ENCODE measurements at places on chromosomes 4 and X.

- DNase-seq, result peak; percentile 80
Measured at GRCh38 chrX:154308108-154308946, 12.7 kb downstream of the TKTL1 start.

DNA sequence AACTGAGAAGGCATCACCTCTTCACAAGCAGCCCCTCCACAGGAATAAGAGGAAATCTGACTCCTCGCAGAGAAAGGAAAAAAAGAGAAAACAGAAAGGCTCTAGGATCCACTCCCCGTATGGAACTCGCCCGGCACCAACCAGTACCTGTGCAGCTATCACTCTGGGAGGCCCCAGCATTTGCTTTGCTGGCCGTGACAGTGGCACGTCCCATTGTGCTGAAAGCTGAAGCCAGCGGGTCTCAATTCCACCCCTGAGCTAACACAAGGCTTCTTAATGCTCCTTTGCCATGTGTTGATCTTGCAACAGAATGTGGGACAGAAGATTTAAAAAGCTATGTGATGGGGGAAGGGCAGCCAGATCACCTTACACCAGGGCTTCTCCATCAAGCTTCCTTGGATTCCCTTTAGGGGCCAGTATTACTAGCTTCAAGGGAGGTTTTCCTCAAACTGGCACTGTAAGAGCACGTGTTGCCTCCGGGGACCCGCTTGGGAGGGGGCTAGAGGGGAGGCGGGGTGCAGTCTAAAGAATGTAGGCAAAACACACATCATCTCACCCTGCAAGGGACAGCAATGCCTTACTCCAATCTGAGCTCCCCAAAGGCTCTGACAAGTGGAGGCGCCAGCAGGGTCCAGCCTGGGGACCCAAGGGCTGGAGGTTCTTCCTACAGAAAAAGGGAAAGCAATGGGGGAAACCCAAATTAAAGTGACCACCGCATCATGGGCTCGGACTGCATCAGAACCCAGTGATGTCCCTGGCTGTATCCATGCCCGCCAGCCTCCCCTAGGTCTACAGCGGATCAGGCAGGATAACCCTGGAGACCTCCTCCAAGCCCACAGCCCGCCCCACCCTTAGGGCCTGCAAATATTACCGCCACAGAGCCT, 1.2 kb downstream of the USP46 start:
- no peak for DNase-seq

DNA sequence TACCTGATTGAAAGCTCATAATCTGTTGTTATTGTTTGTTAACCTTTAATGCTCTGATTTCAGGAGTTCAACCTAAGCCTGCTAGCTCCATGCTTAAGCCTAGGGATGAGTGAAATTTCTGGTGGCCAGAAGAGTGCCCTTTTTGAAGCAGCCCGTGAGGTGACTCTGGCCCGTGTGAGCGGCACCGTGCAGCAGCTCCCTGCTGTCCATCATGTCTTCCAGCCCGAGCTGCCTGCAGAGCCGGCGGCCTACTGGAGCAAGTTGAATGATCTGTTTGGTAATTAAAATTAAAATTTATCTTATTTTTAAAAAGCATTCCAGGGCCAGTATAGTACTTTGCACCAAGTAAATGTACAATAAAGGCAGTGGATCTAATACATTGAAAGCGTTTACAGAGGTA, 37.1 kb upstream of the MSANTD1 start:
- DNase-seq, result no peak

GRCh38 chr4:123603165-123603564, 206.6 kb downstream of the SPRY1 start:
- DNase-seq, result no peak

DNA sequence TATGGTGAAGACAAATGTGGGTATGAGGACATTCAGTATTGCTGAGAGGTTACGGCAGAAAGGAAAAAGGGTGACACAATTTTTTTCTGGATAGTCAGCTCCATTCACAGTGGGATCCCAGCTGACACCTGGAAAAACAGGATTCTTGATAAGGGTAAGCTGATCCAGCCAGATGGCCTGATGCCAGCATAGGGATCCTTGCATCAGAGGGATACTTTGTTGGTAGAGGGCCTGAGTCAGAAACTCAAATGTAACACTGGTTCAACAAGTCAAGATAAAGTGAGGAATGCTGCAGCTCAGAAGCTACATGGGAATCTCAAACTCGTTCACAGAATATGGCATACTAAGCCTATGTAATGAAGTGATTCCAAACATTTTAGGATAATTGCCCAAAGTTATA, 726.7 kb downstream of the C4orf33 start:
- no peak for DNase-seq

DNA sequence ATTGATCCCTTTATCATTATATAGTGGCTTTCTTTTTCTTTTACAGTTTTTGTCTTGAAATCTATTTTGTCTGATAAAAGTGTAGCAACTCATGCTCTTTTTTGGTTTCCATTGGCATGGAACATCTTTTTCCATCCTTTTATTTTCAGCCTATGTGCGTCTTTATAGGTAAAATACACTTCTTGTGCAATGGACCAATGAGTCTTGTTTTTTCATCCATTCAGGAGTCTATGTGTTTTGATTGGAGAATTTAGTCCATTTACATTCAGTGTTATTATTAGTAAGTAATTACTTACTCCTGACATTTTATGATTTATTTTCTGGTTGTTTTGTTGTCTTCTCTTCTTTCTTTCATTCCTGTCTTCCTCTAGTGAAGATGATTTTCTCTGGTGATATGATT, 66.4 kb upstream of the IL2 start:
- no peak for DNase-seq

- no peak for DNase-seq
Measured at GRCh38 chr4:182192511-182193181, 50.6 kb upstream of the TENM3 start.

GRCh38 chr4:5930876-5931275, 38.0 kb upstream of the CRMP1 start:
- DNase-seq, result no peak

- no peak for DNase-seq
Measured at GRCh38 chrX:136896121-136896914, 15.8 kb upstream of the RBMX start.

GRCh38 chrX:71671043-71671780, 3.9 kb downstream of the LOC101059915 start:
- peak; percentile 61 for DNase-seq

GRCh38 chr4:3340700-3341083, 47.9 kb downstream of the RGS12 start:
- DNase-seq, result no peak

DNA sequence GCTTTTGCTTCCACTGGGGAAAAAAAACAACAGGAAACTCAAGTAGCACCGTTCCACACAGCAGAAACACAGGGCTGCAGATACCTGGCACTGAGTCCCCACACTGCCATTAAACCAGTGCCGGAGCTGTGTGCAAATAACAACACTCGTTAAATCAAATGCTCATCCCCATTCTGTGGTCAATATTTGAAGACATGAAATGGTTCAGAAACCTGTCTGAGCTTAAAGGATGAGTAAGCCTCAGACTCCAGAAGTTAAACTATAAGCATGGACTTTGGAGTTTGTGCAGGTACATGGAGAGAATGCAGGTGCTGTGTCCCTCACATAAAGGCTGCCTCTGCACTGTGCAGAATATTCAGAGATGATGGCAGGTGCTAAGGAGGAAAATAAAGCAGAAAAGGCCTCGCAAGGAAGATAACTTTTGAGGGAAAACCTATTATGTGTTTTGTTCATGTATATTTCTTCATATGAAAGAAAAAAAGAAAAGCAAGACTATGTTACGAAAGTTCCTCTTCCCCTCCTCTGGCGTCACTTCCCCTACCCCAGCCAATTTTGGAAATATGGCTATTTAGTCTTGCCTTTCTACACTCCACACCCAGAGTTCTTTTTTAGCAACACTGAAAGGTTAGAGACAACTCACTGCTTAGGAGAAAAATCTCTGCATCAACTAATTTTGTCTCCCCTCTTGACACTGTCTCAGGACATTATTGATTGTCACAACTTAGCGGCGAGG, 4.6 kb downstream of the MPP1 start:
- no peak for DNase-seq

DNA sequence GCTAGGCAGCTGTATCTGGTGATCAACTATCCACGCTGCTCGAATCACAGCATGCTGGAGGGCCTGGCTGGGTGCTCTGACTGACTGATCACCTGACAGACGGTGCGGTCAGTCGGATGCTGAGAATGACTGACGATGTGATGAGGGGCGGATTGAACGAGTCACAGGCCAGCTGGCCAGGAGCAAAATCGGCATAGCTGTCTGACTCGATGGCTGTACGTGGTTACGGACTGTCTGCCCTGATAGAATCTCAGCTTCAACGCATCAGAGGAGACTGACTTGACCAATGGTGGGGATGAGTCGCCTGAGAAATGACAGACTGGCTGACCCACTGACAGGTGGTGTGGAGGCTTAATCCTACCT, 1.0 kb upstream of the SUV39H1 start:
- DNase-seq, result no peak

DNA sequence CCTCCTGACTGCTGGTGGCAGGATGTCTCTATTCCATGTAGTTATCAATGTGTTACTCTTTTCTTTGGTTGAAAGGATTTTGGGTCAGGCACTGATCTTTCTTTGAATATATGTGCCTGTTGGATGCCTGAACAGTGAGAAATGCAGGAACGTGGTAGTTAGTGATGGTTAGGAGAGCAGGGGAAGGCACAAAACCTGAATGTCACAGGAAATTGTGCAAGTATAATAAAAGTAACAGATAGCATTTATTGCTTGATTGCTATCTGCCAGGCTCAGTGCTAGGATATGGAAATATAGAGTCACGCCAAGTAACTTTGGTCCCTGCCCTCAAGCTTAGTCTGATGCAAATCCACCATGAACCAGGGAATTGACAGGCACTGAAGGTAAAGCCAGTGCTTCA, 219.8 kb upstream of the FAT1 start:
- no peak for DNase-seq

DNA sequence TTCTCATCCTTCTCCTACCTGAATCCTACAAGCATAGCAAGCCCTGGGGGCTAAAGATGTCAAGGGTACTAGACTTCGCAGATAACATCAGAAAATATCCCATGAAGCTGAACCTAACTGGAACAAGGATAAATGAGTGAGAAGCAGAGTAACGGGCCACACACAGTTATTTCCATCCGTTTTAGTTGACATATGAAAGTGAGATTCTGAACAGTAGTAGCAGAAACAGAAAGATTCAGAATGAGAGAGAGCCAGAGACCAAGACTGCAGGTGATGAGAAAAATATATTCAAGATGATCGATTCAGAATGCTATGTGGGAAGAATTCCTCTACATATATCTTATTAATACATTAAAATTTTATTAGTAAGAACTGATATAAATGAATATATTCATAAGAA, 165.1 kb downstream of the TSPAN5 start:
- DNase-seq, result no peak

DNA sequence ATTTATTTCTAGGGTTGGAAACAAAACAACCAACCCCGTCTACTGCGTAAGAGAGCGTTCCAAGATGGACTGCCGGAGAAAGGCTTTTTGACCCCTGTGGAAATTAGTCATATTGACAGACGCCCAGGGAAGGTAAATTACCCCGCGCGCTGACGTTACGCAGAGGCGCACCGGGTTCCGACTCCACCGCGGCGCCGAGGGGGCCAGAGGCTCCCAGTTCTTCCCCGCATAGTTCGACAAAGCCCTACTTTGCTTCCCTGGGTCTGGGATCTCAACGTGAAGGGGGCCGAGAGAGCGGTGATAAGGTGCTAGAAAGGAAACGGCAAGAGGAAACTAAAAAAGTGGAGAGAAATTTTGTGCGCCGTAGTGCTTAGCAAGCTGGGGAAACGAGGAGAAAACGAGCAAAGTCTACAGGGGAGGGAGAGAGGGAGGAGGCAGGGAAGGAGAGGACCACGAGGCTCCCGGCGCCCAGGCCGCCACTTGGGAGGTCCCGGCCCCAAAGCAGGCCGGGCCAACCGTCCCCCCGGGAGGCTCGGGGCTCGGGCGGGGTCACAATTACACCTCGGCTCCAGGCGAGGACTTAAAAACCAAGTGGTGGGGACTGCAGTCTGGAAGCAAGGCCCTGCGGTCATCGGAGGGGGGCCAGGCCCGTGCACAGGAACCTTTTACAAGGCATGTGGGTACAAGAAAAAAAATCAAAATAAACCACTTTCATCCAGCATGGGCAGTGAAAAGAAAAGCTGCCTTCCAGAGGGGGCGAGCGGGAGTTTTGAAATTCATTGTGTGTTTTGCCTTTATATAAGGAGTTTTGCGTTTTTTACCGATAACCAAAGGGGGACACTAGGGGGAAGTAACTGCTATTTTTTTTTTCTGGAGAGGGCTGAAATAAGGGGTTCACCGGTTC, 13.2 kb downstream of the HAND2 start:
- no peak for DNase-seq

DNA sequence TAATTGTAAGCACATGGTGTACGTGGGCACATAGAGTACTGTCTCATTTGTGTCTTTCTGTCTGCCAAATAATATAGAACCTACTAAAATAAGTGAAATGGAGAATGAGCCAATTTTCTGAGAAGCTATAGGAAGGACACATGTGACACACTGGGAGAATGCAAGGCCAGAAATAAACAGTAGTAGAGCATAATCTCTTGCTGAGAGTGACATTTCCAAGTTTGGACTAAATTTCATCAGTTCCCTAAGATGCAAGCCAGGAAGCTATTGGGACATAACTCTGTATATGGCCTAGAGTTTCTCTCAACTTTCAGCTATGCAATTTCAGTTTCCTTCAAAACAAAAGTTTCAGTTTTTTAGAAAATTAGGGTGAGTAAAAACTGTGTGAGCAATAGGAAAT, 638.7 kb downstream of the PCDH18 start:
- DNase-seq, result no peak

DNA sequence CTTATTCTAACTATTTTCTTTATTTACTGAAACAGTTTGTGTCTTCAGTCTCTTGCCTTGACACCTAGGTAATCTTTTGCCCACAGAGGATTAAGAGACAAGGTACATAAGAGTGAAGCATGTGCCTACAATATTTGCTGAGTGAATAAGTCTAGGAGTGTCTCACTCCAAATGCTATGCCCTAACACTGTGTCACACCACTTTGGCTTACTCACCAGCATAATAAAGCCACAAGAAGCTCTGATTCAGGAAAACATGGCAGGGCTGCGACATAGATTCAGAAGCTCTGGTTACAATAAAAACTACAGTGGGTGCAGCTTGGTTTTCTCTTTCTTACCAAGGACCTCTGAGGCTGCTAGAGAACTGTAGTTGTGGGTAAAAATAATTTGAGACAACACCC, 127.1 kb downstream of the RBM46 start:
- no peak for DNase-seq

DNA sequence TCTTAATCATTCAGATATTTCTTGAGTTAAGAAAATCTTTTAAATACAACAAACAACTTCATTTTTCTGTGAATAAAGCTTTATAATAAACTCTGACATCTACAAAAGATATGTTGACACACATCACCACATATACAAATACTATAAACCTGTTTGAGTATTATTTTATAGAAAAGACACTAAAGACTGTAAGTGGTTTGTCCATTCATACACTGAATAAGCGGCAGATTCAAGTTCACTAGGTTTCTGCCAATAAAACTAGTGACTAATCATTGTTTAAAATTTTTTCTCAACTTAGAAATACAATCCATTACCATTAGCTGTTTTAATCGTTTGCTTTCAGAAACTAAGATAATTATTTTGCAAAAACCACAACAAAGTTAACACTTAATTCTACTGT, 1900.0 kb downstream of the C4orf33 start:
- no peak for DNase-seq

- DNase-seq, result peak; percentile 36
Measured at GRCh38 chrX:40644821-40645358, 2.5 kb downstream of the CXorf38 start.

Data from activated naive CD8-positive, alpha-beta T cell treated with anti-CD3 and anti-CD28 coated beads, Interleukin-2, amount 50 U/mL, for 24 hours (primary cell).